ENCODE measurements at places on chromosomes 3 and 15.

- DNase-seq = no peak
Measured at GRCh38 chr15:88630798-88631463, 7.9 kb upstream of the ISG20 start.

DNA sequence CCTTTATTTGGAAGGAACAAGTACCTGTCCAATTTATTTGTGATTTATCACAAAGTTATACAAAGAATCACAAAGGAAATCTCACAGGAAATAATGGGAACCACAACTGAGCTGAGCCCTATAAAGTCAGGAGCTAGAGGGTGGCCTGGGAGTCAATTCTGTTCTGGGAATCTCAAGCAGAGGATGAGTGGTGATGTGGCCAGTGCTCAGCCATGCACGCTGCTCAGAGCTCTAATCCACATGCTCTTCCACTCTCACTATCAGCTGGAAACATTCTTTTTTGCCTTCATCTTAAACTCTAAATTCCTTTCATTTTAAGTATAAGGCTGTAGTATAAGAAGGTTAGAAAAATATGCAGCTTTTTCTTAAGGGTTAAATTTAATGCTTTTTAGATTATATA is 36.6 kb downstream of the UACA start:
- no peak for DNase-seq

- no peak for DNase-seq
Measured at GRCh38 chr3:133663569-133664313, 2.0 kb upstream of the TOPBP1 start.

GRCh38 chr3:15845475-15845874 is 47.7 kb upstream of the ANKRD28 start:
- no peak for DNase-seq

- DNase-seq = no peak
Measured at GRCh38 chr3:99949956-99950670, 132.5 kb downstream of the CMSS1 start.

- no peak for DNase-seq
Measured at GRCh38 chr15:98794211-98794610, 145.9 kb downstream of the IGF1R start.

DNA sequence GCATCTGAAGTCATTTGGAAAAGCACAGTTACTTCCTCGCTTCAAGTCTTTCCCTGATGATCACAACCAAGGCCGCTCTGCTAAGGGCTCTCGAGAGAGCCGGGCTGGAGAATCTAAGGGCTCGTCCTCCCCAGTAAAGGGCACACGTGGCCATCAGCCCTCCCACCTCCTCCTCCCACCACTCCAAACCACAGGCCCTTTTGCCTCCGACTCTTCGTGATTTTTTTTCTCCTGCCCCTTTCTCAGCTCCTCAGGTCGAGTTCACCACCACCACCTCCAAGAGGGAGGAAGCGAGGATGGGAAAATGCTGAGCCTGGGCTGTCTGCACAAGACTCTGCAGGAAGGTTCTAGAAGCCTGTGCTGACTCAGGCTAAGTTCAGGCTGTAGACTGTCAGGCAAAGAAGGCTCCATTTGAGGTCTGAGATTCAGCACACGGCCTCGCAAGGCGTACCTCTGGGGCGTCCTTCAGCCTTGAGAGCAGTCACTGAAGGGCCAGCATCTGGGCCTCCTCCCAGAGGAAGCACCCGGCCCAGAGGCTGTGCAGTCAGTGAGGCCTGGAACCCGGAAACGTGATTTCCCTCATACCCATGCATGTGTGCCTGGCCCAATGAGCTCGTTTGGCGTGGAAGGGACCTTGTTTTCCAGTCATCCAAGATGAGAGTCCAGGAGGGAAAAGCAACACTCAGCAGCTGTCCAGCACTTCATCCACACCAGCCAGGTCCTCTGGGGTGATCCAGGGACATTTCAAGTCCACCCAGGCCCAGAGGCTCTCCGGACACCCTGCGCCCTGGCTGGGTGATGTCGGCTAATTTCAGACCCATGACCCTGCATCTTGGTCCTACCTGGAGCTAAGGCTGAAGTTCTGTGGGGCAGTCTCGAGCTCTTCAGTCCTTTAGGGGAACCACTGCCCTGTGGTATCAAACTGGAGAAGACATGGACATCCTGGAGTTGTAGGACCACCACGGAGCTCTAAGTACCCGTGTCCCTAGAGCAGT is 196.8 kb downstream of the XXYLT1 start:
- no peak for DNase-seq

DNA sequence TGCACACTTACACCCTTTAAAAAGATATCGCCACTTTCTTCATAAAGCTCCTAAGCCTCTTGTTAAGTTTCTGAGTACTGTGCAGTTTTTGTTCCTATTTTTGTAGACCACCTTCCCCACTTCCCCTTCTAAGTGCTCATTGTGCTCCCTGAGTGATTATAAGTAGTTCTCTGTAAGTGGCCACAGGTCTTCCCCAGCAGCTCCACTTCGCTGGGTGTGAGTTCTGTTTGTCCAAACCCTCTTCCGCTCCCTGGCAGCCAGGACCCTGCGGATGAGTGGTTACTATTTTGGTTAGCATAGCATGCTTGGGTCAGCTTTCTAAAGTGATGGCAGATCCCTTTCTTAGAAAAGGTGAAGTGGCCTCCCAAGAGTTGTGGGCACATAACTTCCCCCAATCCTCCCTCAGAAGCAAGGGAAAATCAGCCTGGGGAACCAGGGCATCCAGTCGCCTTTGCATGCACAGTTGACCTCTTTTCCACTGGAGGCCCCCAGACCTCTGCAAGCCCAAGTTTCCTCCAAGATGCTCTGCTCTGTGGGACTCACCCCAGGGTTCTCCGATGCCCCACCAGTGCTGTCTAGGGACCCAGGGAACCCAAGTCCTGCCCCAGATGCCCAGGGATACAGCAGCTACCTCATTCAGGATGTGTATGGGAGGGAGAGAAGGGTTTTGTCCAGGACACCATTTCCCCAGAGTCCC is 69.6 kb downstream of the ATP10A start:
- DNase-seq = no peak

- DNase-seq = no peak
Measured at GRCh38 chr15:99717161-99718009, 15.9 kb downstream of the LYSMD4 start.

DNA sequence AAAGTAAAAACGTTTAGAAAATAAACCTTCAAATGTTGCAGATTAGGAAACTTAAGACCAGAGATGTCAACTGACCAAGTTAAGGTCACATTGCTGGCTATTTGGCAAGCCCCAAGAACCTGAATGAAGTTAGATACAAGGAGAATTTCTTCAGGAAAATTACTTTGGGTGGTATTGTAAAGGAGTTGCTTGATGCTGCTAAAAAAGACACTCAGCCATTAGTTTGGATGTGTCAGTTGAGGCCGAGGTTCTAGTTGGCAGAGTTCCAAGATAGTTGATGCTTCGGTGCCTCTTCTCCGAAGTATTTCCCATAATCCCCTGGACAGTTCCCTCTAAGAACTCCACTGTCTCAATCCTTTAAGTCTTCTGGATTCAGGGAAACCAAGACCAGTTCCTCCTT is 24.3 kb downstream of the SIAH2 start:
- no peak for DNase-seq

DNA sequence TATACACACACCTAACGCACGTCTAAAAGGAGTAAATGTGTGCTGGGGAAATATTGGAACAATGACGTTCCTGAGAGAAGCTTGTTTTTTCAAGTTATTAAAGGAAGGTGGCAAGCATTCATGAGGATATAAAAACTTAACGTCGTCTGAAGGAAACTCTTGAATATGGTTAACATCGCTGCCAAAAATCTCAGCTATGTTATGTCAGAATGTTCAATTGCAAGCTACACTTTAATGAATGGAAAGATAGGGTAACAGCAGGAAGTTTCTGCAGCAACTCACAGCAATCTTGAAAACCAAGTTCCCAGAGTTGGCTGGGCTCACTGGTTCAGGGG is 54.3 kb upstream of the MEF2A start:
- DNase-seq = no peak

DNA sequence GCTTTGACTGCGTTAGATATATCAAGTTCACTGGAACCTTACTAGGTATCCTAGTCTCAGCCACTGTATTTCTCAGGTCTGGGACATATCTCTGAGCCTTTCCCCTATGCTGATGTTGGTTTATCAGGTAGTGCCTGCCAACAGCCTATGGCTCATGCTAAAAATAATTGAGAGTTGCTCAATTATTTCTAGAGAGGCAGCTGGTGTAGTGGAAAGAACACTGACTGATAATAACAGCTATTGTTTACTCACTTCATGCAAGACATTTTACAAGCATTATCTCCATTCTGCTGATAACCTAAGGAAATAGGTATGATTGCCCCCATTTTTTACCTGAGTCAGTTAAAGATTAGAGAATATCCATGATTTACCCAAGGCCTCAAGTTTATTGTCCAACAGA is 231.4 kb downstream of the LRRN1 start:
- DNase-seq = no peak

DNA sequence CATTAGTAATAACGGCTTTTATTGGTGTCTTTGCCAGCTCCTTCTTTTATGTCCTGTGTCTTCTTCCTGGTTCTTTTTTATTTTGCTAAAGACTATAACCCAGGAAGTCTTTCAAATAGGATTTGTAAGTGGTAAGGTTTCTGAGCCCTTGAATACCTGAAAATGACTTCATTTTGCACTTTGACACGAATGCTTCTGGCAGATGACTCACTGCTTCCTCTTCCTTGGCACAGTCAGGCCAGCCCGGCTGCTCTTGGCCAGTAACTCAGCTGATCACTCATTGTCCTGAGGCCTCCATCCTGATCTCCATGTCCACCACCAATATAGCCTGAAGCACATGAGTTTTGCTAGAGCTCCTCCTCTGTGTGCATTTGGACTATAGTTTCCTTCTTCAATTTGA is 48.7 kb upstream of the NR2E3 start:
- DNase-seq = no peak
